ENCODE measurements at places on chromosomes 3 and 15.

DNA sequence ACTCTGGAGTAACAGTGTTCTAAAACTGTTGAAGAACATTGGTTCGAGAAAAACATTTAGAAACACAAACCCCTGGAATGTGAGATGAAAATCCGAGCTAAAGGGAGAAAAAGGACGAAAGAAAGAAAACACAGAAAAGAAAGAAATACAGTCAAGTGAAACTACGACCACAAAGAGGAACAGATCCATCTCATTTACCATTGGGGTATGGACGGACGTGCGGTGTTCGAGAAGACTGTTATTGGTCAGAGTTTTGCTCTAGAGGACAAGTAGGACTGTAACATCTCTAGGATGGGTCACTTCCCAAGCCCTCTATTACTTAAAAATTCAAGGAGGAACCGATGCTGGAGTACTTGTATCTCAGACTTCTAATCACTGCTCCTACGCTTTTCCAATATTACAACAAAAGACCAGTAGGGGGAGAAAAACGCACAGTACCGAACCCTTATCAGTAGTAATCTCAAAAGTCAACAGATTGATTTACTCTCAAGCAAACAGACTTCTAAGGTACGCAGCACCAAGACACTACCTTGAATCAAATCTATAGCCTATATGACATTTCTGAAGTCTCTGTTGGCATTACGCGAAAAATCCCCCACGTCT, 1.1 kb upstream of the PIK3CA start:
- DNase-seq: peak; percentile 76

GRCh38 chr3:106130384-106131198, 261.8 kb upstream of the CBLB start:
- DNase-seq: peak; percentile 80

- DNase-seq: peak; percentile 31
Measured at GRCh38 chr3:175456466-175456865, 597.3 kb downstream of the NAALADL2 start.

DNA sequence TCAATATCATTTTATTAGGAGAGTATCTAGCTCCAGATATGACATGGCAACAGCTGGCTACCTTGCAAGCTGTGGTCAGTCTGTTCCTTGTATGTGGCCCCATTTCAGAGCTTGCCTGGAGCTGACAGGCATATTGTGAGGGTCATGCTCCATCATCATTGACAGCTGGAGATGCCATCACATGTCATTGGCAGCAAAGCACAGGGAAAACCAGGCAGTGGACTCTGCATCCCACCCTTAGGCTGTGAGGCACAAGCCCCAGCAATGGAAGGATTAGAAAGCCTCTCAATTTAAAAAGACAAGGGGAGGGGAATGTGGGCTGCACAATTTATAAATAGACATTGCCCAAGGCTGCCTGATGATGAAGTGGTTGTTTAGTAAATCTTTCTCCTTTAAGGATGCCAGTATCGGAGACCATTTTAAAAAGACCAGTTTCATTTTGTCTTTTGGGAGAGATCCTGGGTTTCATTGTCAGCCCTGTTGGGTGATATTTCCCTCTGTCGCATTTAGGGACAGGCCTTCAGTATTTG, 27.9 kb downstream of the LNP1 start:
- no peak for DNase-seq

DNA sequence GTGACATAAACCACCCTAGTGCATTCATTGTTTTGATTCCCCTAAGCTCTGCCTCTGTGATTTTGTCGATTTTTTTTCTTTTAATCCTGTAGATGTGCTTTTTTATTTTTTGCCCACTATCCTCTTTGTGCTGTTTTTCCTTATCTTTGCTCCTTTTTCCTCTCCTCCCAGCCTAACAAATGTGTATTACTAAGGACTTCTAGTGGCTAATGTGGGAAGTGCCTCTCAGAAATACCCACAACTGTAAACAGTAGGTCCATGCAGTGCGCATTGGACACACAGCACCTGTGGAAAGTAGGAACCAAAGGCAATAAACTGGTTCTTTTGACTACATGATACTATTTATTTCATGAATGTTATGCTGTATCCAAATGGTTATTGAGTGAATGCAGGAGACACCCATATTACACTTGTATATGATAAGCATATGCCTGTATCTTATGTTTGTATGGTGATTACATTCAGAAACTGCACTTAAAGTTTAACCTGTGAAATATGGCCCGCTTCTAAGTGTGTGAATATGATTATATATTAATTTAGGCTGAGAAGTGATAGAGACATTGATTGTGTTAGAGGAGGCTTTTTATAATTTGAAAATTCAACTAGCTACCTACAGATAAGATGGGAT, 147.8 kb downstream of the PLCL2 start:
- DNase-seq: peak; percentile 58

DNA sequence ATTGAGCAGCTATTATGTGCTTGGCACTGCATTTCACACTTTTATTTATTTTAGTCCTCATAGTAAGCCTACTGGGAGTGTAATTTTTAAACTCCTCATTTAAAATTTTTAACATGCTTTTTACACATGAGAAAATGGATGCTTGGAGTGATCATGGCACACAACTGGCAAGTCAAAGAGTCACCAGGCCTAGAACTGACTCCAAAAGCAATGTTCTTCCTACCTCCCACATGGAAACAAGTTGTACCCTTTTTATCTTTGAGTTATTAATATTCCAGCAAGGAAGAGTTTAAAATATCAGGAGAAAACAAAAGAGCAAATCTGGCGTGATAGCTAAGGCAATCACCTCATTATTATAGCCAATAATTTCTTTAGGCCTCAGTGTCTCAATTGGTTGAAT, 100.6 kb downstream of the MEIS2 start:
- no peak for DNase-seq

DNA sequence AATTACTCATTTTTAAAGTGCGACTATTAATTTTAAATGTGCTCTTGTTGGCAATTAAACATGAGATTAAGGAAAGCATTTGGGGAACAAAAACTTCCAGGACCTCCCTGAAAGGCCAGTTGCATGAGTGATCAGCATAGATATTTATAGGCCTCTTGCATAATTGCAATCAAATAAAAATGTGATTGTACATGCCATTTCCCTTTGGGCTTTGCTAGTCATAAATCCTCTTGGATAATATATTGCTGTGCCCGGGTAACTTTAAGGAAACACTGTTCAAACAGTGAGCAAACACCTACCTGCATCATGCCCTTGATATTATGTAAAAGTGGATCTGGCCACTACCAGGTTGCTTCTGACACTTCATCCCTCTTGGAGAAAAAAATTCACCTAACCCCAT, 239.1 kb downstream of the MCTP2 start:
- DNase-seq: no peak

DNA sequence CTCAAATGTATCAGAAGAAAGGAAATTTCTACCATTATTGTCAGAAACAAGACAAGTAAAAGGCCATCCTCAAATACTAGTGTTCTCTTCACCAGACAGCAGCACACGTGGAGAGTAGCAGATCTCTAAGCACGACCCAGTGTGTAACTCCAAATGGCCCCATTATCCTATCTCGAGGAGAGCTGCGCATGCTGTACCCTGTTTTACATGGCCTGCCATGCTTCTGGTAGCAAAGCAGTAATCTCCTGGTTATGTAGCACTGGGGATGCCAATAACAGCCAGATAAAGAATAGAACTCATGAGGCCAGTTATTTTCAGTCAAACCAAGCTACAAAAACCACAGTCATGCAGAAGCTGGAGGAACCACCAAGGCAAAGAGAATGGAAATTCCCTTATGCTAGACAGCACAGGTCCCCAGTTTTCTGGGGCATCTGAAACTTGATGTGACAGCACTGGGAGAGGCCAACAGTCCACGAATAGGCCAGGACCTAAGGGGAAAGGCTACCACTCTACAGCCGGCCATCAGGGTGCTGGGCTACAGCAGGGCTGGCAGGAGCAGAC, 73.0 kb downstream of the LIPC start:
- DNase-seq: no peak
